ENCODE measurements at places on chromosomes 13 and 19. TPM values are rescaled to one million over a fixed set of nuclear protein-coding genes. Genes with fewer than 3 reads are reported as not detected.

- peak; percentile 80 for DNase-seq
Measured at GRCh38 chr19:35741203-35741515, 1.1 kb downstream of the IGFLR1 start.

- DNase-seq, result no peak
Measured at GRCh38 chr13:33366469-33367062, 81.0 kb upstream of the STARD13 start.

DNA sequence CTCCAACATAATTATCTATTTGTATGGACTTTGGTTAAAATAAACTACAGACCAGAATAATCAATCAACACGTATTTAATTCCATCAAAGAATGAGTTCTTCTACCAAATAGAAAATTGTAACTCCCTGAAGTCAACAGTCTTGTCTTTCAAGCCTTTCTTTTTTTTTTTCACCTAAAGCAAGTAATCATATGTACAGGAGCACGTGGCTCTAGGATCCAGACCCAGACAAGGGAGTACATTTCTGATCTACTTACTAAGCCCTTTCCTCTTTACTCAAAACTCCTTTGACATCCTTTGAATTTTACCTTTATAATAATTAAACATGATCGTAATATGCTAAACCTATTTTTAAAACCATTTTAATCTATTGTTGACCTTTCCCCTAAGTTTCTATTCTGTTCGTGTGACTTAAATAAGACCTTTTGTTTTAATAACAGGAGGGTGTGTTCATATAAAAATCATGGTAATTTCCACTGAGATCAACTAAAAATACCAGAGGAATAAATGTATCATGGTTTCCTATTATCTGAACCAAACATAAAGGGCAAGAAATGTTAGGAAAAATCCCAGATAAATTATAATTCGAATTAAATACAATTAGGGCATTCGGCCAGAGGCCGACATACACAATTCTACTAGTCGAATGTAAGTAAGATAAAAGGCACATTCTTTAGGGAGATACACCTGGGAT lies 1.7 kb downstream of the SLC7A1 start:
- peak; percentile 76 for DNase-seq

GRCh38 chr13:29101409-29101808 lies 281.3 kb downstream of the MTUS2 start:
- no peak for DNase-seq

GRCh38 chr19:52896431-52897137 lies 851 bp downstream of the ZNF320 start:
- peak; percentile 61 for DNase-seq

DNA sequence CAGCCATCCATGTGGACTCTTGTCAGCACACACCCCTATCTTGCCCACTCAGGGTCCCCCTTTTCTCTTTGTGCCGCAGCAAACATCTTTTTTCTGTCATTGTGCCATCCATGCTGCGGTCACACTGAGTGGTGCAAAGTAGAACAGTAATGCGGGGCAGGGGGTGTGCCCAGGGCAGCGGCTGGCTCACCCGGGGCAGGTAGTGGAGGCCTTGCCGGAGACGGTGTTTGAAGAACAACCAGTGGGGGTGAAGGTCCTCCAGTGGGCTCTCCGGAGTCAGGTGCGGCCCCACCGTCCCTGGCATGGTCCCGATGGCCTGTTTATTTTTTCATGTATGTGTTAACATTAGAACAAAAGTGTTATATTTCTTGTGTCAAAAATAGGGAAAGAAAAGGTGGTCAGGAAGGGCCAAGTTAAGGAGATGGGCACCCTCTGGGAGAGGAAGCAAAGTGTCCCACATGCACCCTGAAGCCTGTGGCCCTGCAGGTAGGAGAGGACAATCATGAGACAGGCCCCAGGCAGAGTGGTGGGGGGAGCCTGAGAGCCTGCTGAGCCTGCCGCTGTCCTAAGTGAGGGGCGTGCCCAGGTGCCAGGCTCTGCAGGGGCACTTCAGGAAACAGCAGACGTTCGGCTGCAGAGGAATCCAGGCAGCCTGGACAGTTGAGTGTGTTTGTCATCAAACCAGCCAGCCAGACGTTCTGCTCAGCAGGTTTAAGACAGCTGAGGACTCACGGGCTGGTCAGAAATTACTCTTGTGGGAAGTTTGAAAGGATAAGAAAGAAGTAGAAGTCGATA lies 12.3 kb downstream of the TSSK6 start:
- DNase-seq, result peak; percentile 85

DNA sequence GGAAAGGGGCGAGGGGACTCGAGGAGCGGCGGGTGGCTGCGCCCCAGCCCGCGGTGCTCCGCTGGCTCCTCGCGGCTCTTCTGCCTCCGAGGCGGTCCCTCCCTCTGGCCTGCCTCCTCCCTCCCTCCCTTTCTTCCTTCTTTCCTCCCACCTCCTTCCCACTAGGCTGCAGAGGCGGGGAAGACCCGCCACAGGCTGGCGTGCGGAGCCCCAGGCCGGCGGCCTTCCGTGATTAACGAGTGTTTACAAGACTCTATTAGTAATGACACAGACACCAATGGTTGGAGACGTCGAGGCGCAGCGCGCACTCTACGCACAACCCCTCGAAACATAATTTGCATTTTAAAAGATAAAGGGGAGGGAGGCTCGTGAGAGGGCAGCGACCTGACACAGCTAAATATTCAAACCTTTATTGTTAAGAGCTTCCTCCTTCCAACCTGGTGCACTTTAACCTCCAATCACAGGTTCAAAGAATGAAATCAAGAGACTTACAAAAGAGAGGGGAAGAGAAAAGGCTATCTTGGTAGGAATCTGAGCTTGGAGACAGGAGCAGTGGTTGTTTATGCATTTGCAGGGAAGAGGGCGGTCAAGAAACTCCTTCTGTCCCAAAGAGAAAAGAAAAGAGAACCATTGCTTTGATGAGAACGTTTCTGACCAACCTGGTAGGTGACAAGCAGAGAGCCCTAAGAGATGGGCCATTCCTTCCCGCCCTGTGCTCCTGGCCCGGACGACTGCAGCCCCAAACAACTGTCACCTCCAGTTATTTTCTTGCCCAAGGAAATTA lies at the start of gene CDX2:
Gene CDX2, minus strand, starts transcription at position 234 of the 784 bp plus-strand sequence. CDS start 309 bp downstream, outside the sequence.
- DNase-seq, result peak; percentile 85

DNA sequence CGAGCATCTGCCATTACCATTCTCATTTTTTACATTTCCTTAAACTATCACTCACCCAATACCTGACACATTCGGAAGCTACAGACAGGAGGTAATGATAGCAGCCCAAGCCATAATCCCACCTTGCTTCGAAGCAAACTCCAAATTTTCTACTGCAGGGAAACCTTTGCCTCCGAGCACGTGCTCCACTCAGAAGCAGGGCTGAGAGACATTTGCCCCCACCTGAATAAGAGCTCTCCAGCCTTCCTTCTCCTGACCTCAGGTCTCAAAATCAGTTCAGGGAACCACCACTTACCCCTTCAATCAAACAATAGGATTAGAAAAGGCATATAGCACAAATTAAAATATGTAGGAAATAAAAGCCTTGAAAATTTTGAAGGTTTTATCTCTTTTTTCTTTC lies 2.3 kb upstream of the DACH1 start:
- DNase-seq, result no peak

- no peak for DNase-seq
Measured at GRCh38 chr13:47066226-47066625, 169.4 kb upstream of the HTR2A start.

DNA sequence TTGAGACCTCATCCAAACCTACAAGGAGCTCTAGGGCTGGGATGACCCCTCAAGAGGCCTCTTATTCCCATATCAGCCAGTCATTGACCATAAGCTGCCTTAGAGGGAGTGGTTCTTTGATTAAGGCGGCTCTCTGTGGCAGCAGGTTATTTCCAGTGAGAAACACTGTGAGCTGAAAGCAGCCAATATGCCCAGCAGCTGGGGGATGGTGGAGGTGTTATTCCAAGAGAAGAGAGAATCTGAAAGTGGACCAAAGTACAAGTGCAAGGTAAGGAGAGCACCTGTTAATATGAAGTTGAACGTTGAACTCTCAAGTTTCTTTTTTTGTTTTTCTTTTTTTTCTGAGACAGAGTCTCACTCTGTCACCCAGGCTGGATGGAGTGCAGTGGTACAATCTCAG lies 20.2 kb upstream of the FNDC3A start:
- no peak for DNase-seq

GRCh38 chr19:5967994-5968430 lies 9.9 kb downstream of the RANBP3 start:
- DNase-seq, result peak; percentile 96

GRCh38 chr19:19404879-19405860 lies at the start of gene GATAD2A:
TSS of gene GATAD2A (plus strand) at chr19:19405675. CDS start at chr19:19465346, 59,671 bp downstream.
- peak; percentile 98 for DNase-seq

GRCh38 chr13:88585861-88586260 lies 914.7 kb downstream of the SLITRK5 start:
- DNase-seq, result no peak

DNA sequence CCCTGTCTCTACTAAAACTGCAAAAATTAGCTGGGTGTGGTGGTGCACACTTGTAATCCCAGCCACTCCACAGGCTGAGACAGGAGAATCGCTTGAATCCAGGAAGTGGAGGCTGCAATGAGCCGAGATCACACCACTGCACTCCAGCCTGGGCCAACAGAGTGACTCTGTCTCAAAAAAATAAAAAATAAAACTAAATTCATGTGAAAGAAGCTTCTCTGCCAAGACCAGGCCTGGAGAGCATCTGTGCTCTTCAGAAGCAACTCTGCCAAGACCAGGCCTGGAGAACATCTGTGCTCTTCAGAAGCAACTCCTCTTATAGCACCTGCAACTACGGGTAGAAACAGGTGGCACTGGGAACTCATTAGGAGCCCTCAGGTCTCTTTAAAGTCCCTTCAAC lies 37.7 kb downstream of the CRYL1 start:
- DNase-seq, result no peak

DNA sequence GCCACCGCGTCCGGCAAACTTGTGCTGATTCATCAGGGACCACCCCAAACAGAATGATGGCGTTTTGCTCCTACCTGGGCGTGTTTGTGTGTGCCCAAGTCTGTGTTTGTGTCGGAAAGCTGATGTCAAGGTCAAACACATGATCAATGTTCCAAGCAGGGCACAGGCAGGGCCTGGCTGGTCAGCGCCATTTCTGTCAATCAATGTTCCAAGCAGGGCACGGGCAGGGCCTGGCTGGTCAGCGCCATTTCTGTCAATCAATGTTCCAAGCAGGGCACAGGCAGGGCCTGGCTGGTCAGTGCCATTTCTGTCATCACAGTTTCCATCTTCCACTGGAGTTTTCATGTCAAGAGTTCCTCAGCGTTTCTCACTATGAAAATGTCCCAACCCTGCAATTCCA lies 14.9 kb upstream of the GRTP1 start:
- DNase-seq, result peak; percentile 9

- DNase-seq, result no peak
Measured at GRCh38 chr13:87206708-87207107, 464.5 kb upstream of the SLITRK5 start.

DNA sequence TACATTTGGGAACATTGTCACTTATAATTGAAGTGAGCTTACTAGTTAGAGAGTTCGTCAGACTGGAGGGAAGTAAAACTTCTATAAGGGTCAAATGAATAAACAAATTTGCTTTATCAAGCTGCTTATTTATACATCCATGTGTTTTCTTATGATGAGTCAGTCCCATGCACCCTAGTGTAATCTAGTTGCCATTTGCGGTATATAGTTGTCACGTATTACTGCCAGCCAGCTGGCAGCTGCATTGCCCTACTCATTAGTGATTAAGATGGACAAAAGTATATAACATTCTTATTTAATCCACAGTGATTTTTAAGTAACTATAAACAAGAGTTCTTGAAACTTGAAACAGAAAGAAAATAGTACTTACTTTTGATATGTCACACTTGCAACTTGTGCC lies 182.4 kb downstream of the GPC6 start:
- DNase-seq, result no peak

GRCh38 chr13:107296804-107297203 lies 728.9 kb upstream of the ARGLU1 start:
- no peak for DNase-seq

DNA sequence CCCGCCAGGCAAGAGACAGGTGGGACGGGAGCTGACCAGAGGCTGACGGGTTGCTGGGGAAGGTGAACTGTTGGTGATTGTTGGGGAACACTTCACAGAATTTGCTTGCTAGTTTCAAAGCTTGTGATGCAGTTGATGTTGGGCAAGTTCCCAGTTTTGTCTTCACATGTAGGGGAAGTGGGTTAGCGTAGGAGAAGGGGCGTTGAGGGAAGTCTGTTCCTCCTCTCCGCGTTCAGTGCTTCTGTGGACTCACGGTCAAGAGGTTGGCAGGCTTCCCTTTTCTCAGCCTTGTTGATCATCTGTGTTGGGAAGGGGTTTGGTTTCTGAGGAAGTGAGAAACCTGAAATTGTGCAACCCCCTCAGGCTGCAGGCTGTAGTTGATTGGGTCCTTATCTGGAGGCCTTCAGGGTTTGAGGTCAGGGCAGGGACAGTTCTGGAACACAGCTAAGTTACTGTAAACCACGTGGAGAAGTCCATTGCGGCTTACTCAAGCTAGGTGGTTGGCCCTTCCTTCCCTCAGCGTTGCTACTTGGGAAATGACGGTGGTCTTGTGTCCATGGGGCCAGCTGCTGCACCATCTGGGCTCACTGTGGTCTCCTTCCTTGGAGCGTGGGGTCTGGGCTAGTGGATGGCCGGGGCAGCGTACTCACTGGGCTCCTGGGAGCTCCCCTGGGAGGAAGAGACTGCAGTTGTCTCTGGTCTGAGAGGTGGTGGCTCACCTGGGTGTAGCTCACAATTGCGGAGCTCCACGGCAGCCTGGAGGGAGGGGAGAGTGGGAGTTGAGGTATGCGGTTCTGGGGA lies 7.5 kb downstream of the RPS9 start:
- DNase-seq, result peak; percentile 73

DNA sequence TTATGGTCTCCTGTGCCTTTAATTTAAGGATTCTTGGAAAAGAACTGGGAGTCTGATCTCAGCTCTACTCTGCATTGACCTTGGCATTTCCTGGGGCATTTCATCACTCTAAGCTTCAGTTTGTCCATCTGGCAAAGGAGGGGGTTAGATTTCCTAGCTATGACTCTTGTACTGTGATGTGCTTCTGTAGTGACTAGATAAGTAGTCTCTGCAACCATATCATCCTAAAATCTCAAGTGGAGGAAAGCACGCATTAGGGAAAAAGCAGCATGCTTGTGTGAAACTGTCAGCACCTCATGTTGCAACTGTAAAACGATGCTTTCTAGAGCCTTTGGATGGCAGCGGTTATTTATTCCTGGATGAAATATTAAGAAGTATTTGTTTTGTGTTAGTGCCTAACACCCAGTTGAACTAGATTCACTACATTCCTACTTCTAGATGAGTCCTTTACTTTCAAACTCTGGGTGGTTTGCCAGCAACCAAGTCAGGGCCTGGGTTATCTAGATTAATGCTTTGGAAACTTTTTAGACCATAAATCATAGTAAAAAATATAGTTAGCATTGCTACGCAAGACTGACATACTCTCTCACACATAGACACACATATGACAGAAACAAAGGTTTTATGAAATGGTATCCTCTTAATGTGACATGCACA lies 6.8 kb downstream of the WDFY2 start:
- peak; percentile 87 for DNase-seq

GRCh38 chr19:14135985-14136508 lies 342 bp downstream of the ASF1B start:
- DNase-seq, result peak; percentile 90

GRCh38 chr13:27770809-27771208 lies 21.5 kb upstream of the GSX1 start:
- no peak for DNase-seq

Gene ASF1B
- total RNA-seq, result 2.7 TPM

Gene SIGLECL1
- not detected for total RNA-seq

Gene MADCAM1
- total RNA-seq, result 0.72 TPM

Gene KLK6
- total RNA-seq, result not detected

Gene CDADC1
- total RNA-seq, result 3.6 TPM

Gene GNG8
- total RNA-seq, result not detected

Gene FOSB
- total RNA-seq, result 3.8 TPM

Gene ADM5
- total RNA-seq, result under 0.01 TPM

Gene PRODH2
- total RNA-seq, result not detected

Gene ELL
- 18.5 TPM for total RNA-seq
